ENCODE measurements at places on chromosomes 13 and 19. TPM values are rescaled to one million over a fixed set of nuclear protein-coding genes. Genes with fewer than 3 reads are reported as not detected.

- no peak for DNase-seq
Observed at GRCh38 chr13:49071341-49071937, 95.7 kb downstream of the FNDC3A start.

- DNase-seq: peak; percentile 42
Observed at GRCh38 chr13:34816245-34816884, 125.7 kb upstream of the NBEA start.

GRCh38 chr13:79581870-79582315, 100.9 kb downstream of the NDFIP2 start:
- no peak for DNase-seq

GRCh38 chr13:92769046-92769445, 457.6 kb upstream of the GPC6 start:
- DNase-seq: no peak

GRCh38 chr13:50375792-50376191, 360.5 kb downstream of the KCNRG start:
- no peak for DNase-seq

DNA sequence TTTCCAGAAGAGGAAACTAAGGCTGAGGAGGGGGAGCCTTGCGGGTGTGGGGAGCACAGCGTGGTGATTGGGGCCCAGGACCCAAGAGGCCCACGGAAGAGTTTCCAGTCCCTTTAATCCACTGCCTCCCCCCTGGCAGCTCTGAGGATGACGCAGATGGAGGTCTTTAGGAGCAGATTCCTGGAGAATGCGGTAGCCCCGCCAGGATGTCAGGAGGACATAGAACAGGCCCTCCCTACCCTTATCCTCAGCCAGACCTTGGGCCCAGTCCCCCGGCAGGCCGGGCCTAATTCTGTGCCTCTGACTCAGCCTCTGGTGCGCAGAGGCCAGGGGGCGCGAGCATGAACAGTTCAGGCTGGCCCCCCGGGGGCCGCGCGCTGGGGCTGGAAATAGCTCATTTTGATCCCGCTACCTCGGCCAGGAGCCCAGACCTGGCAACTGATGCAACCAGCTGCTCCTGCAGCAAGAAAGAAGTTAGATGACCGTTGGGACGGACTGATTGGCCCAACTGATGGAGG, 461 bp upstream of the HSPB6 start:
- peak; percentile 72 for DNase-seq

GRCh38 chr19:50330365-50331078, 1.3 kb upstream of the KCNC3 start:
- peak; percentile 54 for DNase-seq

- no peak for DNase-seq
Observed at GRCh38 chr13:102017248-102017647, 384.6 kb downstream of the FGF14 start.

DNA sequence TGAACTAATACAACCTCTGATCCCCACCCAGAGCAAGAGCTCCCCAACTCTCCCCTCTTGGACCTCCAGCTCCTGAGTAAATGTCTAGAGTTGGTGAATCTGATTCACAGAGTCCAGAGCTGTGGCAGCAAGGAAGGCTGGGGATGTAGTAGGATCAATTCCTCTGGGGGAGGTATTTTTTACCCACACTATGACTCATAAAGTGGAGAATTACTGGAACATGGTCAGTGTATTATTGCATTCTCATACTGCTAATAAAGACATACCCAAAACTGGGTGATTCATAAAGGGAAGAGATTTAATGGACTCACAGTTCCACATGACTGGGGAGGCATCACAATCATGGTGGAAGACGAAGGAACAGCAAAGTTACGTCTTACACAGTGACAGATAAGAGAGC, 496.7 kb downstream of the EFNB2 start:
- no peak for DNase-seq

- DNase-seq: no peak
Observed at GRCh38 chr13:99908140-99908803, 63.3 kb downstream of the ZIC5 start.

DNA sequence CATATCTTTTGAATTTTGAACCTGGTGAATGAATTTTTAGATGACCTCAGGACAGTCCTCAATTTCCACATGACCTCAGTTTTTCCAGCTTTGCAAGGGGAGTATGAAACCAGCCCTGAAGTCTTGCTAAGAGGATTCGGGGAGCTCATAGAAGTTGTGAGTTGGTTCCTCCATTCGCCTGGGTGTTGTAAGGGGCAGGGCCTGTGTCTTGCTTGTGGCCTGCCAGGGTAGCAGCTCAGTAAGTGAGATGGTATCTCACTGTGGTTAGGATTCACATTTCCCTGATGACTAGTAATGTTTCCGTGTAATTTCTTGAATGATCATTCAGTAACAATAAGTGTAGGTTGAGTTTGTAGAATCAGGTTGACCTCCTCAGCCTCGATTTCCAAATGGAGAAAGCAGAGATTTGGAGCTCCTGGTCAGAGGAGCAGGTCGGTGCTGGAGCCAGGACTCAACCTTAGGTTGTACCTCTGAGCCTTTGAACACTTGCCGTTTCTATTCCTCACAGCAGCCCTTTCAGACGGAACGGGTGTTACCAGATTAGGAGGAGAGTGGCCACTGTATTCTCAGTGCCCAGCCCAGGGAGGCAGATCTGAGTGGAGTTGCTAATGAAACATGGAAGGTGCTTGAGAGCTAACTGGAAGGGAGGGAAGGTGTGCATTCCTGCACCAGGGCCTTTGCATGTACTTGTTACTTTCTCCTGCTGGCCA, 14.6 kb downstream of the NACC1 start:
- DNase-seq: no peak

GRCh38 chr13:75771818-75772217, 135.7 kb downstream of the LMO7 start:
- no peak for DNase-seq

DNA sequence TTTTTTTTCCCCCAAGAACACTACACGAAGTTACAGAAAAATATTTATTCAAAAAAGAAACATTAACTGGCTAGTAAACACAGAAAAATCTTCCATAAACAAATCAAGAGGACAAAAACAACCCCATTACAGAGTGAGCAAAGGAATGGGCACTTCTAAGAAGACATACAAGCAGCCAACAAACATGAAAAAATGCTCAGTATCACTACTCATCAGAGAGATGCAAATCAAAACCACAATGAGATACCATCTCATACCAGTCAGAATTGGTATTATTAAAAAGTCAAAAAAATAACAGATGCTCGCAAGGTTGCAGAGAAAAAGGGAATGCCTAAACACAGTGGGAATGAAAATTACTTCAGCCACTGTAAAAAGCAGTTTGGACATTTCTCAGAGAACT, 131.7 kb downstream of the UGGT2 start:
- DNase-seq: no peak

DNA sequence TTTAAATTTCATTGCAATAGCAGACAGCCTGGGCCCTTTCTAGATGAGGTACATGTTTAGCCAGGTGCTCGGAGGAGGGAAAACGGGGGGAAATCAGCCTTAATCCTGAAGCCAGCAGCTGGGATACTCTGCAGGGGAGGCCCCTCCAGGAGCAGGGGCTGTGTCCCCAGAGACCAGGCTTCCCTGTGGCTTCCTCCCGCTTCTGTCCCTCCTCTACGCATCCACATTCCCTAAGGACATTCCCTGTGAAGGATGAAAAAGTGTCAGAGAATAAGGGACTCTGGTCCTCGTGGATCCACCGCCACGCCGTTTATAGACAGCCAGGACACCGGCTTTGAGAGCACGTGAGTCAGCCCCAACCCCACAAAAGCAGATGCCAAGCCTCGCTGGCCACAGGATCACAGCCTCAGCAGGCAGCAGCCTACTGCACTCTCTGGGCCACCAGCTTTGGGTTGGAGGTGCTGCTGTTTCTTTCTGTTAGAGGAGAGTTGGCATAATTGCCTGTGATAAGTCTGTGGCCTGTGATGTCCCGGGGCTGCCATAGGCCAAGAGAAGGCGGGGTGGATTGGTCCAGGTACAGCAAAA, 36.7 kb upstream of the RANBP3 start:
- DNase-seq: no peak

GRCh38 chr19:33503433-33504057, 18.0 kb downstream of the PEPD start:
- DNase-seq: no peak

DNA sequence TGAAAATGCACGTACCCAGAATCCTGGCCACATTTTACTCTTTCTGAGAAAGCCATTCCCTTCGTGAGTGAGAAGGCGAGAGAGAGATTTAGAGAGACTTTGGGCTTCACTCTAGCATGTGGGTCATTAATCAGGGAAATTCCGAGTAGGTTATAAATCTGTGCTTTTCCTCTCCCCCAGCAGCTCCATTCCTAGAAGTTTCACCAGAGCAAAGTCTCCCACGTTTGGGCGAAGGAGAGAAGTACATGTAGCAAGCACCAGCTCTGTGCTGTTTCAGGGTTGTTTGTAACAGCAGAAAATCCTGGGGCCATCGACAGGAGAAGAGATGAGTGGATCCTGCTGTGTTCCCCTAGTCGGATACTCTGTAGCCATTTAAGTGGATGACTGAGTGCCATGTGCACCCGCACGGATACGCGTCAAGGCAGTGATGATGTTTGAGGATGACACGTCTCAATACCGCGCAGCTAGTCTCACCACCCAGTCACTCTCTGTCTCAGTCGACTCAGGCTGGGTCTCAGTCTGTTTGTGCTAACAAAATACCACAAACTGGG, 131.8 kb upstream of the PEG3 start:
- DNase-seq: no peak

DNA sequence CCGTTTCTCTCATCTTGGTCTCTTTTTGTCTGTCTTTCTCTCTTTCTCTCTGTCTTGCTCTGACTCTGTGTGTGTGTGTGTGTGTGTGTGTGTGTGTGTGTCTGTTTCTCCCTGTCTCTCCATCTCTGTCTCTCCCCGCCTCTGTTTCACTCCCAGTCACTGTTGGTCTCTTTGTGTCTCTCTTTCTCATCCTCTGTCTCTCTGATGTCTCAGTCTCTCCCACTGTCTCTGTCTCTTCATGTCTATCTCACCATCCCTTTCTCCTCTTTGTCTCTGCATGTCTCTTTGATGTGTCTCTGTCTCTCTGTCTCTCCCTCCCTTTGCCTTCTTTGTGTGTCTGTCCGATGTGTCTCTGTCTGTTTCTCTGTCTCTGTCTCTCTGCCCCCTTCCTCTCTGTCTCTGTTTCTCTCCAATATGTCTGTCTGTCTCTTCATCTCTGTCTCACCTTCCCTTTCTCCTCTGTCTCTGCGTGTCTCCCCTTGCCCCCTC, 2.5 kb downstream of the NFIC start:
- no peak for DNase-seq

DNA sequence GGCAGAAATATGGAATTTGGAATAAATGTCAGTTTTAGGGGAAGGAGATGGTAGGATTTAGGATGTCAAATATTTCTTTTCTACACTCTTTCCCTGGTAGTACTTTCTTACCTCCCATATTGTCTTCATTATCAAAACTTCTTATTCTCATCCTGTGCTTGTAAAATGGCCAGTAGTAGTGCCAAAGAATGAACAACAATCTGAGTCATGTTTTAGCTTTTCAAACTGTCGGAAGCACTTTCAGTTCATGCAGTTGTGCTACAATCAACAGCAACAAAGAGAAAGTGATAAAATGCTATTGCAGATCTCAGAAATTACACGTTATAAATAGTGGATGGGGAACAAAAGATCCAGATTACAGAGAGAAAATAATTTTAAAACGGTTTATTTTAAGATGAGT, 193.7 kb upstream of the RXFP2 start:
- DNase-seq: no peak

DNA sequence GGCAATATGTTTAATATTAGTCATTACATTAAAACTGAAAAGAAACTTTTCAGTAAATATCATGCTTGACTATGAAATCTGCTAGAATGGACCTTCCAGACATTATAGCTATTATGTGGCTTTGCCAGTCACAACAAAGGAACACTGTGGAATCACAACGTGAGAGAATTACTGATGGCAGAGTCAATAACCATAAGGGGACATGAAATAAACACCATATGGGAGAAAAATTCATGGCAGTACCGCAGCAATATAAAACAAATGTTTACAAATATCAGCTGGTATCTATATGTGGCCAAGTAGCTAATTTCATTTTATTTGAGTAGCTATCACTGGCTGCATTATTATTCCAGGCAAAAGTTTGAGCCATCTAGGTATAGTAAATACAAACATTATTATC, 1818.6 kb downstream of the PCDH9 start:
- no peak for DNase-seq

DNA sequence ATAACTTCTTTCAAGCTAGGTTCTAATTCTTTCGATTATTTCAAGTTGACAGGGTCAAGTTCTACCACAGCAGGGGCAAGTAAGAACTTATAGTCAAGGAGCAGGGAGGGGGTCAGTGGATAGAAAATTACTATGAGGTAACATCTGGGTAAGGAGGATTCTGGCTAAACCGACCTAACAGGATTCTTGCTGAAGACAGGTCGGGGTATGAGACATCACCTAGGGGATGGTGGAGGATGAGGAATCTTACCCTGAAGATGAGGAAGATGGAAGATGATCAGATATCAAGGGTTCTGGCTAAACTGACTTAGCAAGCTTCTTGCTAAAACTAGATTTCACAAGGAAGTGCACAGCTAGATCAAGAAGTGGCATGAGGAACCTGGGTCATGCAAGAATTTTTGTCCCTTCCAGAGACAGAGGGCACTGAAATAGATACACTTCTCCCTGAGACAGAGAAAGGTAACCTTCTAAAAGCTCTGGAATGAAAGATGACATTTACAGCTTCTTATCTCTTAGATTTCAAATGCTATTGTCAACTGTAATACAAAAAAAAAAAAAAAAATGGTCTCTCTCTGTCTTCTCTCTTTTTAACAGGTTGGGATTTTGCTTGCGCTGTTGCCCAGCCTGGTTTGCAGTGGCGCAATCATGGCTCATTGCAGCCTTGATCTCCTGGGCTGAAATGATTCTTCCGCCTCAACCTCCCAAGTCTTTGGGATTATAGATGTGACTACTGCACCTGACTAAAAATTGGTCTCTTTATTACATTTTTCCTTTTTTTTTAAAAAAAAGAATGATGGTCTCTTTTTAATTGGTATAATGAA, 9.6 kb upstream of the METTL21C start:
- DNase-seq: no peak

DNA sequence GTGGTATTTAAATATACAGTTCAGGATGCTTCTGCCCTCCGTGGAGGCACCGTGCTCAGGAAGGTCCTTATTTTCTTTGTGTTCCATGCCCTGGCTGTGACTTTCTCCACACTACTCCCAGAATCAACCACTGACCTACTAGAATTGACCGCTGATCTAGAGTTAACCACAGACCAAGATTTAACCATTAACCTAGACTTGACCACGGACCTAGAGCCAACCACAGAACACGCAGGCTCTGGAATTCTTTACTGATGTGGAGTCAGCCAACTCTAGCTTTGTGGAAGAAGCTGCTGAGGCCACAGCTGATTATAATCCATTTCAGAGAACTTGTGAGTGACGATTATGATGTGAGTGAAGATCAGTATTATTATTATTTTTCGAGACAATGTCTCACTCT, 18.0 kb downstream of the GTF2F2 start:
- no peak for DNase-seq

TPTE2 gene
- not detected for polyA plus RNA-seq

SULT2B1 gene
- 0.30 TPM for polyA plus RNA-seq

PRTN3 gene
- polyA plus RNA-seq: 0.08 TPM

ADGRE3 gene
- polyA plus RNA-seq: not detected

HPN gene
- polyA plus RNA-seq: 0.73 TPM

IL4I1 gene
- 1.4 TPM for polyA plus RNA-seq

CNN1 gene
- polyA plus RNA-seq: 3,172 TPM

SRRM5 gene
- polyA plus RNA-seq: 0.23 TPM

SLC44A2 gene
- 76.5 TPM for polyA plus RNA-seq

ANO8 gene
- 5.8 TPM for polyA plus RNA-seq

FCGBP gene
- 9.4 TPM for polyA plus RNA-seq
